ENCODE measurements at places on chromosomes 1 and 21.

GRCh38 chr1:243260221-243260880 is 4.5 kb downstream of the SDCCAG8 start:
- no peak for DNase-seq

GRCh38 chr1:19160831-19161230 is 49.2 kb downstream of the UBR4 start:
- DNase-seq: no peak

DNA sequence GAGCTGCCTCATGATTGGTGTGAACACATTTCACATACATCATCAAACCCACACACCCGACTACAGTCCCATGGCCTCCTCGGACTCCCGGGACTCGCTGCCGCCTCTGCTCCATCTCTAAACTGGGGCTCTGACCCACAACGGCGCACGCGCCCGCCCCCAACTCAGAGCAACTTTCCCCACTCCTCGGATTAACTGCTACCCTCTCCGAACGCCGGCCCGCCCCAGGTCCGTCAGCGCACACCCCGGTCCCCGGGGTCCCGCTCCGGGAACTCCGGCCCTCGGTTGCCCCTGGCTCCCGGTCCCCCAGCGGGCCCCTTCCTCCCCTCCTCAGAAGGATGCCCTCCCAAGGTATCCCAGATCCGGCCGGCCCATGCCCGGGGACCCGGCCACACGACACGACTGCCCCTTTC is 740 bp downstream of the DSTYK start:
- DNase-seq: no peak

- DNase-seq: no peak
These were observed 304.5 kb downstream of the BARHL2 start for GRCh38 chr1:90412563-90412962.

GRCh38 chr1:169546087-169546995 is 39.9 kb downstream of the F5 start:
- peak; percentile 88 for DNase-seq

- no peak for DNase-seq
These were observed 33.6 kb downstream of the NUAK2 start for GRCh38 chr1:205287767-205288559.

- DNase-seq: no peak
These were observed 34.9 kb downstream of the UTP25 start for GRCh38 chr1:209862391-209863356.

DNA sequence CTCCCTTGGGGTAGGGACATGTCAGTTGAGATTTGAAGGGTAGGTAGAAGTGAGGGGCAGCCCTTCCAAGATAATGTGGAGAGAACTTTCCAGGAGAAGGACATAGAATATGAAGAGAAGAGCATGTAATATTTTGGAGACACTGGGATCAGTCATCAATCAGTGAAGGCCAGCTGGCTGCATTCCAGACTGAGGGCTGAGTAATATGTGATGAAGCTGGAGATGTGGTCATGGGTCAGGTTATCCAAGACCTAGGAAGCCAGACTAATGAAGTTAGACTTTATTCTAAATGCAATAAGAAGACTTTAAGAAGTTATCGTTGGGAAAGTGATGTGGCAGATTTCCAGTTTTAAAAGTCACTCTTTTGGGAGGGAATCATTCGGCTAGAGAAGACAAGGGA is 262.0 kb downstream of the HMCN1 start:
- DNase-seq: peak; percentile 96

GRCh38 chr21:33496345-33496744 is 4.8 kb upstream of the DNAJC28 start:
- DNase-seq: no peak

- no peak for DNase-seq
These were observed 72.1 kb upstream of the DISP3 start for GRCh38 chr1:11406845-11407244.

DNA sequence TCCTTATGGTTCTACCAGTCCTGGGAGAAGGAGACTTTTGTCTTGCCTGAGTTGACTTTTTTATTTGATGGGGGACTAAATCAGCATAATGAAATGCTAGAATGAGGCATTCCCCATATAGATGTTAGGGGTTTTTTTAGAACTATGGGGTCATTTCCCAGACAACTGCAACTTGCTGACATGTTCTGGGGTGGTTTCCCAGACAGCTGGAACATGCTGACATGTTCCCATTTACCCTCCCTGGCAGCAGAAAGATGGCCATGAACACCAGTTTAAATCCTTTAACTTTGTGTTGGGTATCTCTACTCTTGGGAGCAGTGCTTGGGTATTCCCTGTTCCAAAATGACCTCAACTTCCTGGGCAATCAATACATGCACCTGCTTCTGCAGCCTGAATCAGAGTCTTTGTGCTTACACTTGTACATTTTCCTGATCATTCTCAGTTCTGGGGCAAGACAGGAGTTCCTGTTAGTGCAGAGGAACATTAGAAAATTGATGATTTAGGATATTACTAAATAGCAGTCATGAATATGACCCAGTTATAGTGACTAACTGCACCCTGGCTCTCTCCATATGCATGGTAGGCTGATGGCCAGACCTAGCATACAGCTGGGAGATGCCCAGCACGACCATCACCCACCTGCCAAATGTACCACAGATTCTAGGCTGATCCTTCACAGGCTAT is 75.4 kb upstream of the CD5L start:
- no peak for DNase-seq

DNA sequence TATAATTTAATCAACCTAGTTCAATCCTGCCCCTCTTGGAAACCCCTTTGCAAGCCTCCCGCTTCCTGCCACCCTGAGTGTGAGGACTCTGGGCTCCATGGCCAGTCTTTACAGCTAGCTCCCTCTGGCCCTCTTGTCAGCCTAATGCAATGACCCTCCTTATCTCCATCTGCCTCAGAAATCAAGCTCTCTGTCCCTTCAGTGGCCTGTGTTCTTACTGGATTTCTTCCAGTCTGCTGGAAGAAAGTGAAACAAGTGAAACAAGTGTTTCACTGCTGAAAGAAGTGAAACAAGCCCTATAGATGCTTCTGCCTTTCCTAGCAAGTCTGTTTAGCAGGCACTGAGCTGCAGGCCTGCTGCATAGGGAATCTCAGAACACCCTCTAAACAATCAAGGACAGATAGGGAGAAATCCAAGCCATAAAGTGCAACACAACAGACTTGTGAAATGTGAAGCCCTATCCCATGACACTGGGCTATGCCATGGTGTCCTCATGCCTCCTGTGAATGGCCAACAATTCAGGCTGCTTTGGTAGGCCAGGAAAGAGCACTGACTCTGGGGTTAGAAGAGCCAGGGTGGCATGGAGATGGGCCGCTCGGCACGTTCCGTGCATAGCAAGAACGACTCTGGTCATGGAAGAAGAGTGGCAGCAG is 55.9 kb downstream of the FAM163A start:
- no peak for DNase-seq

- no peak for DNase-seq
These were observed 61.5 kb downstream of the SYT2 start for GRCh38 chr1:202648605-202649226.

GRCh38 chr1:162656266-162656665 is 24.0 kb downstream of the DDR2 start:
- no peak for DNase-seq

DNA sequence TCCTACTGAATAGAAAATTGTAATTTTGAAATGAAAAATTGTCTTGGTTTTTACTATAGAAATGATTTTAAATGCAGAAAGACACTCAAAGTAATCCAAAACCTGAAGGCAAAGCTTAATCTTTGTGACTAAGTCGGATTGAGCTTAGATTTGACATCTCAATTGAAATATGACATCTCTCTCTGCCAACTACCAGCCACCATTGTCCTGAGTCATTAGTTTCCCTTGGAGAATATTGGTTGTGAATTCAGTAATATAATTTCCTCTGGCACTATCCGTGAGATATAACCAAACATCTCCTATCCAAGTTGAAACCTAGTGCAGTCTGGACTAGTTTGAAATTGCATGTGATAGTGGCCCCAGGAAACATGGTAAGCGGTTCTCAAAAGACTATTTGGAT is 37.1 kb downstream of the PLA2G4A start:
- no peak for DNase-seq

DNA sequence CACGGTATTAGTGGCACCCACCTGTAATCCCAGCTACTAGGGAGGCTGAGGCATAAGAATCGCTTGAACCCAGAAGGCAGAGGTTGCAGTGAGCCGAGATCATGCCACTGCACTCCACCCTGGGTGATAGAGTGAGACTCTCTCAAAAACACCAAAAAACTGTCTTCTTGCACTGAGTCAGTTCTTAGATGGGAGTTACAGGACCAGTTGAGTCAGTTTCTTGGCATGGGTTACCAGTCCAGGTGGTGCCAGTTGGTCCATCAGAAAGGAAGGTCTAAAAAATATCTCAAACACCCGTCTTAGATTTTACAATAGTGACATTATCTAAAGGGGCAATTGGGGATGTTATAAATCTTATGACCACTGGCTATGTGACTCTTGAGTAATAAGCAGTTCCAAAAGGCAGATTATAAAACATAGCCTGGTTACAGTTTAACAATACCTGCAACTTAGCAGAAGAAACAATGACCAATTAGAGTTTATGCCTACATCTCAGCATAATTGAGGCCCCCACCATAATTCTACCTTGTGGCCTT is 206.9 kb upstream of the FGGY start:
- no peak for DNase-seq

DNA sequence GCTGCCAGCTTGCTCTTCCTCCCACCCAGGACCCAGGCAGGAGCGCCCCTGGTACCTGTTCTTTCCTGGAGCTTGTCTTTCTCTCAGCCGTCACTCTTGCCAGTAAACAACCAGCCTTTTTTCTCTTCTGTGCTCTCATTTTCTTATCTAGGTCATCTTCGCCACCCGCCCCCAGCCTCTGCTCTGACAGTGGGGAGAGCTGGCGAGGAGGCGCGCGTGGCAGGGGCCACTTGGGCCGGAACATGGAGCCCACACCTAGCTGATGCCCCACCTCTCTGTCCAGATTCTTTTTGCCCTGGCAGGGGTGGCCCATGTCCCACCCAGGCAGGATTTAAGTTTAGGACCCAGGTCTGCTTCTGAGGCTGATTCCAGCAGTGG is 32.3 kb downstream of the PROK1 start:
- DNase-seq: no peak

GRCh38 chr1:242554577-242554976 is 30.1 kb upstream of the PLD5 start:
- peak; percentile 16 for DNase-seq

DNA sequence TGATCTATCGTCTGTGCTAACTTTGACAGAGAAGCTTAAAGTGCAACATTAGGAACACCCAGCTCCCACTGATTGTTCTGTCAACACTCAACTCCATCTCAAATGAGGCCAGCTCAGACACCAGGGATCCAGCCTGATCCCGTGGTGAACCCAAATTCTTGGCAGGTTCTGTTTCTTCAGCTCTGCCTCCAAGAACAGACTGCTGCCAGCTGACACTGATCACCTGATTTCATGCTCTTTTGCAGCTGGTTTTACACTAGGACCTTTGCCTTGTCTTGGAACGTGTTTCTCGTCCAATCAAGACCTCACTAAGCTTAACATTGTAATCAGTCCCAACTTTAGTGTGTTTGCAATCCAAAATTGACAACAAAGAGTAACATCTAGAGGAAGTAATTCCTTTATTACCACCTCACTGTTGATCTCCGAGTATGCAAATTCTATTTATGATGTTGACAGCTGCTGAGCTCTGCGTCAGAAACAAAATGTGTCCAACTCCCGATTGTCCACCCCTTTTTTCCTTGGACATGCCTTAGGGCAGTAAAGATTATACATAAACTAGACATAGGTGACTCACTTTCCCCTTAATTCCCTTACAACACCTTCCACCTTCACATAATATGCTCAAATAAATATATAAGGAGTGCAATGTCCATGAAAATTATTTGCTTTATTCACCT is 1.6 kb upstream of the HYI start:
- DNase-seq: no peak

- DNase-seq: no peak
These were observed 560.8 kb downstream of the NEGR1 start for GRCh38 chr1:71721532-71721931.

GRCh38 chr1:168848051-168848450 is 119.0 kb upstream of the DPT start:
- no peak for DNase-seq

- no peak for DNase-seq
These were observed 45.3 kb upstream of the PARP1 start for GRCh38 chr1:226453015-226453704.

- DNase-seq: peak; percentile 66
These were observed 26.7 kb upstream of the GLIS1 start for GRCh38 chr1:53765657-53766056.

DNA sequence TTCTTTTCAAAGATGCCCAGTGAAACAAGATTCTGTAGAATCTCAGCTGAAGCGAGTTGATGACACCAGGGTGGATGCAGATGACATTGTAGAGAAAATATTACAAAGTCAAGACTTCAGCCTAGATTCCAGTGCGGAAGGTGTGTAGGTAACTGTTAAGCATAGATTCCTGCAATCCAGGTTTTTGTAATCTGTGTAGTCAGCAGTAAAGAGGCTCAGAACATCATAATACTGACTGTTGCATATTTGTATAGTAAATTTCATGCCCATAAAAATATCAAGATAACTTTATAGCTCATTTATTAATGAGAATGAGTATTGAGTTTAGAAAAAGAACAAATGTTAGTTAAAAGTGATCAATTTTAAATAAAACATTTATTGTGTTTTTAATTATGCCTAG is 32.2 kb downstream of the HENMT1 start:
- no peak for DNase-seq

DNA sequence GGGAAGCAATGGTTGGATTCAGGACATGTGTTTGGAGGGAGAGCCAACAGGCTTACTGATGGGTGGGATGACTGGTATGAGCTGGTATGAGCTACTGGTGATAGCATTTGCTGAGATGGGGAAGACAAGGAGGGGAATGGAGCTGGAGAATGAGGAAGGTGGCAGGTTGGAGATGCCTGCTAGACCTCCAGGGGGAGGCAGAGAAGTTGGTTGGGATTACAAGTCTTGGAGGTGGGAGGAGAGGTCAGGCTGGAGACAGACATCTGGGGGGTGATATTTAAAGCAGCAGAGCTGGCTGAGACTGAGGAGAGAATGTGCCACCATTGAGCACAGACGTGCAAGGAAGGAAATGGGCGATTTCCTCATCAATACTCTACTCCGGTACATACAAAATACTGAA is 31.8 kb upstream of the ENO1 start:
- no peak for DNase-seq

DNA sequence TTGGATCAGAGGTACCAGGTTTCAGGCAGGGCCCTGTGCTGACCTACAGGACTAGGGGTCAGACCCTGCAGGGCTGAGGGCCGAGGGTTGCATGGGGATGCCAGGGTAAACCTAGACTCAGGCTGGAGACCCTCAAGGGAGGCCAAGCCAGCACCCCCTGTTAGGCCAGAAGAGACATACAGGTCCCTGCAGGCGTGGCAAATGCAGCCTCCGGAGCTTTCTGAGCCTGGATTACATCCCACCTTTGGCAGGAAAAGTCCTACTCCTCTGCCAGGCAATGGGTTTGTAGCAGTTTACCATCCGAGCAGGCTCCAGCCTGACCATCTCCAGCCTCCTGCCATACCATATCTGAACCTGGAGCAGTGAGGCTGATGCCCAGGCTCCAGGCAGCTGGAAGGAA is 425.3 kb downstream of the NPHP4 start:
- no peak for DNase-seq

- no peak for DNase-seq
These were observed 16.6 kb upstream of the S1PR1 start for GRCh38 chr1:101219924-101220870.

- DNase-seq: no peak
These were observed at the start of gene CLCNKA for GRCh38 chr1:16021681-16022080. CLCNKA (plus strand) TSS chr1:16022036; CDS start chr1:16022620, 584 bp downstream.
